ENCODE measurements at places on chromosomes 12 and 14. TPM values are rescaled to one million over a fixed set of nuclear protein-coding genes. Genes with fewer than 3 reads are reported as not detected.

- no peak for DNase-seq
- H3K27ac ChIP-seq = peak overlapping the region; percentile 42
- no peak overlapping the region for H3K4me3 ChIP-seq
- H3K36me3 ChIP-seq = no peaks in the 10 kb centered on the region
- H3K27me3 ChIP-seq = no peaks in the 10 kb centered on the region
Observed at GRCh38 chr14:61080591-61081010, 99.6 kb downstream of the SLC38A6 start.

GRCh38 chr12:50506753-50507473, 2.1 kb downstream of the DIP2B start:
- H3K4me3 ChIP-seq = peak overlapping the region; percentile 88
- no peak for DNase-seq
- peaks cover 31% of the 10 kb centered on the region for H3K4me1 ChIP-seq
- H3K27me3 ChIP-seq = no peaks in the 10 kb centered on the region

- no peak for DNase-seq
- H3K4me3 ChIP-seq = no peak overlapping the region
- H3K27me3 ChIP-seq = no peaks in the 10 kb centered on the region
- no peak overlapping the region for H3K27ac ChIP-seq
- no peaks in the 10 kb centered on the region for H3K36me3 ChIP-seq
Observed at GRCh38 chr12:47268501-47269454, 189.0 kb upstream of the AMIGO2 start.

GRCh38 chr12:125755512-125755911, 690.3 kb downstream of the AACS start:
- no peak overlapping the region for H3K4me3 ChIP-seq
- no peak overlapping the region for H3K27ac ChIP-seq
- H3K4me1 ChIP-seq = no peaks in the 10 kb centered on the region
- no peak for DNase-seq
- H3K36me3 ChIP-seq = peaks cover 54% of the 10 kb centered on the region

Gene RNF212B
- total RNA-seq = 0.46 TPM

Gene CAPS2
- total RNA-seq = 4.2 TPM
